ENCODE measurements at places on chromosomes 7 and 10.

DNA sequence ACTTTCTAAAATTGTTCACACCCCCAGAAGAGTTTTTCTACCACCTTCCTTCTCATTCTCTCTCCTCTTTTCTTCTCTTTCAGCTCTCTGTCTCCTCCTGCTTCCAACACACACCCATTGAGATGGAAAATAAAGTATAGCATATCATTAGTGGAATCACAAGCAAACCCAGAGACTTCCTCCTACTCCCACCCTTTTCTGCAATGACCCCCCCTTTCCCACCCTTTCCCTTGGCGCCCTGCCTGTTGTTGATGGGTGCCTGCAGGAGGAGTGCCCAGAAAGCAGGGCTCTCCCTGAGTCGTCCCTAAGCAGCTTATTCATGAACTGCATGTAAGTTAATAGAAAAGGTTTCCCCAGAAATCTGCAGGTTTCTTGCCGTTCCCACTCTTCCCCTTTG is 300.0 kb downstream of the PLXNA4 start:
- no peak for DNase-seq

- DNase-seq, result no peak
Observed at GRCh38 chr7:148255333-148255732, 335.2 kb upstream of the C7orf33 start.

DNA sequence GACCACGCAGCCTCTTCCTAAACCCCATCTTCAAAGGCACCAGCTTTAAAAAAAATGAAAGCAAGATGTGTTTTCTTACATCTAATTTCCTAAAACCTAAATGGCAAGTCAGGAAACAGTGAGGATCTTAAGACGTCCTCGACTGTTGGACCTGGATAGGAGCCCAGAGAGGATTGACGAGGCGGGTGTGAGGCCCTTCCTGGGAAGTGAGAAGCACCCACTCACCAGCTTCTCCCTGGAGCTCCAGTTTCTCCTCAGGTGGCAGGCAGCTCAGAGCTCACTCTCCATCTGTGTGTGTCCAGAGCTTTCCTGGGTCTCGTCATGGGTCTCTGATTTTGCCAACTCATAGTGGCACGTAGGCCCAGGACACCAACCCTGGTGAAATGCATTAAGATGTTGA is 614.0 kb upstream of the AUTS2 start:
- DNase-seq, result no peak

DNA sequence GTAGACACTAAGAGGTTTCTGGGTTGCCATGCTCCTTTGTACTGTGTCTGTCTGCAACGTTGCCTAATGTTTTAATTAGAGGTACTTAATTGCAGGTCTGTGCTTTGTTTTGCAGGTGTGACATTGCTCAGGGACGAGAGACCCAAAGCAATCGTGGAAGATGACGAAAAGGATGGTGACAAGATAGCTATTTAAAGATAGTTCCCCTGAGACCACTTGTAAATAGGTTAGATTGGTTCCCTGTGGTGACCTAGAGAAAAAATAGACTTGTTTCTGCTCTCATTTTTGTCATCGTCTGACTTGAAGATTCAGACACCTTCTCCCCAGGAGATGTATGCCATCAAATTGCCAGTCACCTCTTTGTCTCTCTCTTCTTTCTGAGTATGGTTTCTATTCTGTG is 20.1 kb downstream of the PPP1R17 start:
- DNase-seq, result no peak

DNA sequence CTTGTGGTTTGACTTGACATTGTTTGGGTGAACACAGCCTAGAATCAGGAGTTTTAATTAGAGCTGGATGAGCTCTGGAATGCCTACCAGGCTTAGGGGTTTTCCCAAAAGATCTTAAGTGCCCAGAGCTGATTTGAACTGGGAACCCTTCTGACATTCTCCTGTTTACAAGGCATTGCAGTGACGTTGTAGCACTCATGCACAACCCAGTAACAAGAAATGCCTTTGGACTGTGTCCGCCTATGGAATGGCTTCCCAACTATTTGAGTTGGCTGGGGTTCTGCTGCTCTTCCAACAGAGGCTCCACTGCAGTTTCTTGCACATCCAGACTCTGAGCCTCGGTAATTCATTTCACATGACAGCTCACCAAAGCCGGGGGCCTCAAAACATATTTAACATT is 76.7 kb upstream of the MKX start:
- no peak for DNase-seq

- DNase-seq, result no peak
Observed at GRCh38 chr10:26156019-26156418, 60.6 kb upstream of the GAD2 start.

GRCh38 chr7:102874166-102874829 is 38.5 kb upstream of the LRRC17 start:
- DNase-seq, result no peak

DNA sequence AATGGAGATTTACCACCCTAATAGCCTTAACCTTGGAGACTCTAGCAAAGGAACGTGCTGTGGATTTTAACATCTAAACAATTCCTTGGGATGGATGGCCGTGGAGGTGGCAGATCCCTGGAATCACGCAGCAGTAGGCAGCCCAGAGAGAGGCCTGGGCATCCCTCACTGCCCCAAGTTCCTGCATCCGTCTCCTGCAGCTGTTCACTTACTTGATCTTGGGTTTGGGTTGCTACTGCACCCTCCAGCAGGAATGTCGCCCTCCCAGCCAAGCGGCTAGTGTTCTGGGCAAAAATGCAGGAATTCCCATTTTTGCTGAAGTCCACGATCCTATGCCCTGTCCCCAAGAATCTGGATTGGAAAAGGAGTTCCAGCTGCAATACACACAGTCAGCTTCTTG is 166.7 kb upstream of the SH2B2 start:
- DNase-seq, result no peak

DNA sequence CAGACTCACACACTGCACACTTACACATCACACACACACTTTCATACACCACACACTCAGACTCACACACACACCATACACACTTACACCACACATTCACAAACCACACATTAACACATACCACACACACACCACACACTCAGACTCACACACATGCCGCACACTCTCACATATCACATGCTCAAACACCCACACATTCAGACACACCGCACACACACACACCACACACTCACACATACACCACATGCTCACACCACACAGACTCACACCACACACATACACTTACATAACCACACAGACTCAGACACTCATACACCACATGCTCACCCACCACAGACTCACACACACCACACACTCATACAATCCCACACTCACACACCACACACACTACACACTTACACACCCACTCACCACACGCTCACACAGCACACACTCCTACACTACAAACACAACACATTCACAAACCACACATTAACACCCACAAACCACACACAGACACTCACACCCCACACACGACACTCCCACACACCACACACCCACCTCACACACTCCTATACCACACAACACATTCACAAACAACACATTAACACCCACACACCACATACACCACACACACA is 125.4 kb downstream of the EVX1 start:
- no peak for DNase-seq

DNA sequence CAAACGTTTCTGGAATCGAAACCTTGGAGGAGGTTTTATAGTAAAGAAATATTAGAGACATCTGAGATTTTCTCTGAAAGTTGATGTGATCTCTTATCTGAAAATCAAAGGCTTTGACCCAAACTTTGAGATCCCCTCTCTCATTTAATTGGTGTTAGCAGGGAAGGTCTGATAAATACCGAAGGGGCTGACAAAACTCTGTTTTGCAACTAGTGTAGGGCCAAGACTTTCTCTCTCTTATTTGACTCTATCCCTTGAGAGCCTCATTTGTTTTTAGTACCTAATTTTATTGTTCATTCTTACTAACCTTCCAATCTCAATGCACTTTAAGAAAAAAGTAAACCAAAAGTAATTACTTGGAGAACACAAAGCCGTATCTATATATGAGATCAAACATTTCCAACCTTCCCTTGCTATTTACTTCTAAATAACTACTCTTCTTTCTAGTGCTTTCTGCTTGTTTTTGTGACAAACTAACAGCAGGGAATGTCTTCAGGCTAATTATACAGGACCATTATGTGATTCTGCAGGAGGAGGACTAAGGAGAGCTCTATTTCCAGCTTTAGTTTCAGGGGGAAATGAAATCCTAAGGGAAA is 33.4 kb upstream of the NPVF start:
- no peak for DNase-seq

GRCh38 chr10:114336823-114337509 is 67.3 kb downstream of the AFAP1L2 start:
- DNase-seq, result no peak

- DNase-seq, result no peak
Observed at GRCh38 chr7:80047032-80047431, 87.6 kb upstream of the GNAI1 start.

GRCh38 chr7:19079066-19079465 is 38.4 kb downstream of the TWIST1 start:
- no peak for DNase-seq

DNA sequence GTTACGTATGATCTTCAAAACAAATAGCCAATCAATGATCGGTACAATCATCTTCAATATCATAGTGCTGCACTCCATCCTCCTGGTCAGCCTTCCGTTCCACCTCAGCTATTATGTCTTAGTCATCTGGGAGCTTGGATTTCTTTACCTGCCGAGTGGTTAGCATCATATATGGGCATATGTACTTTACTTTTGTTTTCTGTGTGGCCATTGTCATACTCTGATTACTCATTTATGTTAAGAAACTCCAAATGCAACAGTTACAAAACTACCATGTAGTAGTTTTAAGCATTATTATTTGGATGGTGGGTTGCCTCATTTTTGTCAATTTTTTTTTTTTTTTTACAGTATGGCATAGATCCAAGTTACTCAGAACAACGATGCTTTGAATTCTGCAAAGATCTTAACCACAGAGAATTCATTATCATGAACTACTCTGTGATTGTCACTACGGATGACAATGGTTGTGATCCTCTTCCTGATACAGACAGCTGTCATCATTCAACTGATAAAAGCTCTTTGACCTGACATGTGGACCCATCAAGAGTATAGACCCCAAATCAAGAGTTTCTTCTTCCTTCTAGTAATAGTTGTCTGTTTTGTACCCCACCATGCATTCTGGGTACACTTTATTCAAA is 52.1 kb upstream of the NME8 start:
- DNase-seq, result no peak

- DNase-seq, result no peak
Observed at GRCh38 chr10:7563368-7563767, 103.4 kb downstream of the ITIH5 start.

DNA sequence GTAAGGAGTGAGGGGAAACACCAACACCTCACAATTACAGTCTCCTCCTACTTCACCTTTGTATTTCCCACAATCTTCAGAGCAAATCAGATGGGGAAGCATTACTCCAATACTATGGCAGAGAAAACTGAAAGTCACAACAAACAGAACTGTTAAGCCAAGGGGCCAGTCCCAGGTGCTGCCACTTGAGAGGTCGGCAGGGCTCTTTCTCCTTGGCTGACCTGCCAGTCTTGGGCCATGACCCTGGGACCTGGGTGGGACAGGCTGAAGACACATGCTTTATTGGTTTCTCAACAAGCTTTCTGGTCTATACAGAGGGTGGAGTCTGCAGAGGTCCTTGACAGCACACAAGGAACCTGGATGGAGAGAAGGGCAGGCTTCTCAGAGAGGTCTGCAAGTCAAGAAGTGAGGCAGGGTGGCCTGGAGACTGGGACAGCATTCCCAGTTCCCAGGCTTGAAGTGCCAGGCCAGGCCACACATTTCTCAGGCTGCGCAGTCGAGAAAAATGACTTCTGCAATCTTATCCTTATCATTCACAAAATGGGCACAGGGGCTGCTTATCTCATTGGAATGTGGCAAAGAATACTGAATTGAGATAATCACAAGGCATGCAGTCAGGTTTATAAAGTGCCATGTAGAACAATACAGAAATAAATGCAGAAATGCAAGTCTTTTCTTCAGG is 301.0 kb downstream of the CXCL12 start:
- DNase-seq, result no peak

GRCh38 chr7:12458520-12459131 is 55.0 kb upstream of the VWDE start:
- no peak for DNase-seq

DNA sequence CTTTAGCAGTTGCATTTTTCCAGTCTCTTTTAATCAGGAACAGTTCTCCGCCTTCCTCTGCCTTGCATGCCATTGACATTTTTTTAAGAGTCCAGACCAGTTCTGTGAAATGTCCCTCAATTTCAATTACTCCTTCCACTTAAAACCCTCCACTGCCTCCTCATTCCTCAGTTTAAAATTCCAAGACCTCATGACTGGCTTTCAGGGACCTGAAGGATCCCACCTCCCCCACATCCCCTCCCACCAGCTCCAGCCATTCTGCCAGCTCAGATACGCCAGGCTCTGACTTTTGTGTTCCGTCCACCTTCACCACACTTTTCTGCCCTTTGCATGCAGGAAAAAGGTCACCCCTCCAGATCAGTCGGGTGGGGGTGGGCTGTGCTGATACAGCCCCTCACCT is 8.7 kb downstream of the TNRC18 start:
- no peak for DNase-seq

- DNase-seq, result no peak
Observed at GRCh38 chr10:15494850-15495506, 123.9 kb upstream of the FAM171A1 start.

DNA sequence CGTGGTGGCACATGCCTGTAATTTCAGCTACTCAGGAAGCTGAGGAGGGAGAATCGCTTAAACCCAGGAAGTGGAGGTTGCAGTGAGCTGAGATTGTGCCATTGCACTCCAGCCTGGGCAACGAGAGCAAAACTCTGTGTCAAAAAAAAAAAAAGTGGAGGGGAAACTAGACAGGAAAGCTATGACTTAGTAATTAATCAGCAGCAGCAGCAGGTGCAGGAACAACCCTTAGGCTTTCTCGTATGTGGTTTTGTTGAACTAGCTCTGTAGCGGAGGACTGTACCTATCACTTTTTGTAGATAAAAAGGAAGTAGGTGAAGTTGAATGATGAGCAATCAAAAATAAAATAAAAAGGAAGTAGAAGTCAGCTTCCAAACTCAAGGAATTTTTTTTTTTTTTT is 76.9 kb upstream of the KMT2C start:
- DNase-seq, result no peak

GRCh38 chr10:131548176-131548575 is 236.7 kb upstream of the TCERG1L start:
- DNase-seq, result no peak

GRCh38 chr10:132422903-132423825 is 26.2 kb downstream of the PWWP2B start:
- no peak for DNase-seq

- no peak for DNase-seq
Observed at GRCh38 chr7:27203365-27203953, 3.6 kb upstream of the HOXA13 start.

DNA sequence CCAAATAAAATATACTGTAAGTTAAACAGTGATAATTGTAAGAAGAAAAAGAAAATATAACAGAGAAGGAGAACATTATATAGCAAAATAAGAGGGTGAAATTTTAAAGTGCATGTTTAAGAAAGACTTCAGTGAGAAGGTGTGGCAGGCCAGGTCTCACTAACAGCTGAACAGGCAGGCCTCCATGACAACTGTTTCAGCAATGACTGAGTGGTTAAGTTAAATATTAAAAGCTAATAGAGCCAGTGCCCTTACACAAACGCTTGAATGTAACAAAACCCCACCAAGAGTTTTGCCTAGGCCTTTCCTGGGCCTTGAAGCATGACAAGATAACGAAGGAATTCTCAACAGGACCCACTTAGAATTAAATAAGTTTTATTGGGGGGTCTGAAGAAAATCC is 32.6 kb downstream of the CFAP43 start:
- DNase-seq, result no peak

Data from activated CD8-positive, alpha-beta memory T cell treated with anti-CD3 and anti-CD28 coated beads for 48 hours (primary cell).